ENCODE measurements at places on chromosomes 1 and 21.

GRCh38 chr1:225863167-225863566, 19.0 kb downstream of the TMEM63A start:
- no peak for DNase-seq

GRCh38 chr1:16612332-16613172, 812 bp downstream of the NBPF1 start:
- DNase-seq = peak; percentile 94

DNA sequence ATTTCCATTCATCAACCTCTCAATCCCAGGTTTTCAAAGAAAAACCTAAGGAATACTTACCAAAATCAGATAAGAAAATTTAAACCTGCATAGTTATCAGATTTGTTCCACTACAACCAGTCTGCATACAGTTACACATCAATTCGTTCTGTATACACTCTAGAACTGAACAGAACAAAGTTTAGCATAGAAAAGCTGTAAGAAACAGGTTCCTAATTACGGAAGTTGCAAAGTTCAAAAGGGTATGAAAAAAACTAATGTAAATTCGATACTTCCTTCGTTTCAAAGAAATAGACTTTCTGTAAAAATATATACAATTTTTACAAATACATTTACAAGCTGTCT, 3.1 kb downstream of the MCL1 start:
- DNase-seq = no peak

- DNase-seq = peak; percentile 18
These were observed at the start of gene STUM for GRCh38 chr1:226548256-226549093. Gene STUM (plus strand): TSS chr1:226548764. CDS start chr1:226548905, 141 bp downstream.

DNA sequence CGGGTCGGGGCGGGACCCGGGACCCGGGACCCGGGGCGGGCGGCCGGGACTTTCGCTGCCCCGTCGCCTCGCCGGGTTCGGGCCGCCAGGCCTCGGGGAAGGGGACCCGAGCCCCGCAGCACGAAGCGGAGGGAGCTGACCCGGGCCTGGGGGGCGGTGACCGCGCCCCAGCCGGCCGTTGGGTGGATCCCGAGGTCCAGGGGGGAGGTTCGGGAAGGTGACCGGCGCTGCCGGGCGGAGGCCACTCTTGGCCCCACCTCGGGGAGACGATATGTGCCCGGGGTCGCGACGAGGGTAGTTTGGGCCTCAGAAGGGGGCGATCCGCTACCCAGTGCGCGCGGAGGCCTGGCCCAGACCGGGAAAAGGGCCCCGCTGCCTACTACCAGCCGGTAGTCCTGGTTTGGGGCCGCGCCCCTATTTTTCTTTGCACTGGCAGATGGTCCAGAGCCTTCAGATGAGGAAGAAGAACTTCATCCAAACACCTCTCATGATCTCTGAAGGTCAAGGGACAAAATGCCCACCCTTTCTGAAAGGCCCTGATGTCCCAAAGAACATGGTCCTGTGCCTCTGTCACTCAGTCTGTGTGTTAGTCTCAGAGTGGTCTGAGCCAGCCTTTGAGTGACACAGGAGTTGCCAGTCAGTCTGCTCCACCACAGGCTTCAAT, 766 bp downstream of the AGO4 start:
- DNase-seq = peak; percentile 49

DNA sequence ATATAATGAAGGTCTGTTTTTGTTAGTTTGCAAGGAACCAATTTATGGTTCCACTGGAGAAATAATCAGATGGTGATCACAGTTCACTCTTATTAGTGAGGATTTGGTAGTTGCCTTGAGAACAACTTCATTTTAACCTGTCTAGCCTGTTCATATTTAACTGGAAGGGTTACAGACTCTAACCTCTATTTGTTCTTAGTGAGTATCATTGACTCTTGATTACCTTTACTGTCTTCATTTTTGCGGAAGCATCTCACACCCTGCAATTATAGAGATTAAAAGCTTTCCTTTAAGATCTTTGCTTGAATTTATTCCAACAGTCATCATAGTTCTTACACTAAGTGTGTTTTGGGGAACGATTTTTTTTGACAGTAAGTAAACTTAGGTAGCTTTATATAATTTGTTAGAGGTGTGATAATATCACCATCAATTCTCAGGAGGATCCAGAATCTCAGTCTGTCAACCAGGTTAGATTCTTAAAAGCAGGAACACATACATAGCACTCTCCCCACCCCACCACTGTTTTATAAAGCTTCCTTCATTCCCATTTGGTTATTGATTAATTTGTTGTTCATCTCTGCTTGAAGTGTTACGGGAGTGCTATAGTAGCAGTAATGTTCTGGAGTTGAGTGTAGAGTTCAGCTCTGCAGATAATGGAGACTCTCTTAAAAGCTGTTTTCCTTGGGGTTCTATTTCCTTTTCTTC, 30.1 kb downstream of the B3GALT2 start:
- peak; percentile 40 for DNase-seq

DNA sequence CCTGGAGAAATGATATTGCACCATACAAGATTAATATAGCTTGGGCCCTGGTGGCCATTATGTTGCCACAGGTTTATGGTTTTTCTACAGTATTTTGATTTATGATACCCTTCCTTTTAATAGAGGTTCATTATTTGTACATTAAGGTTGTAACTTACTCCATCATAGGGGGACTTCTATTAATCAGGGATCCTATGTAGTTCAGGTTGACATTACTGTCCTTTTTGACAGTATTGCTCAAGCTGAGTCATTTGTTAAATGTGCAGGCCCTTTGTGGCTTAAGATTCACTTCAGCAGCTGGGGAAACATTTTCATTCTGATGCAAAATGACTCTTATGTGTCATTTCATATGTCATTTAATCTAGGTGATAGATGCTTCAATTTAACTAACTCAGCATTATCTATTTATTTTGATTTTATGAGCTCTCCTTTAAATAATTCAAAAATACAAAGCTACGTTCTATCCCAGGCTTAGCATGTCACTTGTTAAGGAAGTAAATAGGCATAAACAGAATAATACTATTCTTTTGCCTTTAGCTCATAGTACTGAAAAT, 686.9 kb upstream of the NCAM2 start:
- no peak for DNase-seq

DNA sequence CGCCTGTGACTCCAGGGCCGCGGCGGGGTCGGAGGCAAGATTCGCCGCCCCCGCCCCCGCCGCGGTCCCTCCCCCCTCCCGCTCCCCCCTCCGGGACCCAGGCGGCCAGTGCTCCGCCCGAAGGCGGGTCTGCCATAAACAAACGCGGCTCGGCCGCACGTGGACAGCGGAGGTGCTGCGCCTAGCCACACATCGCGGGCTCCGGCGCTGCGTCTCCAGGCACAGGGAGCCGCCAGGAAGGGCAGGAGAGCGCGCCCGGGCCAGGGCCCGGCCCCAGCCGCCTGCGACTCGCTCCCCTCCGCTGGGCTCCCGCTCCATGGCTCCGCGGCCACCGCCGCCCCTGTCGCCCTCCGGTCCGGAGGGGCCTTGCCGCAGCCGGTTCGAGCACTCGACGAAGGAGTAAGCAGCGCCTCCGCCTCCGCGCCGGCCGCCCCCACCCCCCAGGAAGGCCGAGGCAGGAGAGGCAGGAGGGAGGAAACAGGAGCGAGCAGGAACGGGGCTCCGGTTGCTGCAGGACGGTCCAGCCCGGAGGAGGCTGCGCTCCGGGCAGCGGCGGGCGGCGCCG, at the start of gene SIM2:
TSS of gene SIM2 (plus strand) at position 135 of the 565 bp plus-strand sequence. CDS start 632 bp downstream, outside the sequence.
- peak; percentile 86 for DNase-seq

DNA sequence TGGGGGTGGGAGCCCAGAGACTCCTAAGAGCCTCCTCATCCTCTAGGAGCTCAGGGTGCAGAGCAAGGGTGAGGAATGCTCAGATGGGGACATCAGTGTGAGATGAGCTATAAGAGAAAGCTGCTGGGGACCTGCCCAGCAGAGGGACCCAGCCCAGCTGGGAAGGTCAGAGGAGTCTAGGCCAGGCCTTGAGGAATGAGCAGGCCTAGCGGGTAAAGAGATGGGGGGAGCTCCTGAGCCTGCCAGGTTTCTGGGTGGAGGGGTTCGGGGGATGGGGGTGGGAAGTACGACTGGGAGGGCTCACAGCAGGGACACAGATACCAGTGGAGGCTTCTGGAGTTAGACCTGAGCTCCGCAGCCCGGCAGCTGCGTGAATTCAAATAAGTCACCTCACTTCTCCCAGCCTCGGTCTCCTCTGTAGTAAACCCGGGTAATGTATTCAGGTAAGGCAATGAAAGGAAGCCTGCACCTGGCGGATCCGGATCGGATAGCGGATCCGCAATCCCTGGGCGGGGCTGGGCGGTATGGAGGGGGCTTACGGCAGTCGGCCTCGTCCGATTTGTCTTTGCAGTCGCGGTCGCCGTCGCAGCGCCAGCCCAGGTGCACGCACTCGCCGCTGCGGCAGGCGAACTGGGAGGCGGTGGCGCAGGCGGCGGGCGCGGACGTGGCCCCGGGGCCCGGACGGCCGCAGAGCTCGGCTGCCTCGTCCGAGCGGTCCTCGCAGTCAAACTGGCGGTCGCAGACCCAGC, 38.0 kb upstream of the MAGOH start:
- no peak for DNase-seq

- no peak for DNase-seq
These were observed 1.3 kb upstream of the H3-3A start for GRCh38 chr1:226061068-226061840.

DNA sequence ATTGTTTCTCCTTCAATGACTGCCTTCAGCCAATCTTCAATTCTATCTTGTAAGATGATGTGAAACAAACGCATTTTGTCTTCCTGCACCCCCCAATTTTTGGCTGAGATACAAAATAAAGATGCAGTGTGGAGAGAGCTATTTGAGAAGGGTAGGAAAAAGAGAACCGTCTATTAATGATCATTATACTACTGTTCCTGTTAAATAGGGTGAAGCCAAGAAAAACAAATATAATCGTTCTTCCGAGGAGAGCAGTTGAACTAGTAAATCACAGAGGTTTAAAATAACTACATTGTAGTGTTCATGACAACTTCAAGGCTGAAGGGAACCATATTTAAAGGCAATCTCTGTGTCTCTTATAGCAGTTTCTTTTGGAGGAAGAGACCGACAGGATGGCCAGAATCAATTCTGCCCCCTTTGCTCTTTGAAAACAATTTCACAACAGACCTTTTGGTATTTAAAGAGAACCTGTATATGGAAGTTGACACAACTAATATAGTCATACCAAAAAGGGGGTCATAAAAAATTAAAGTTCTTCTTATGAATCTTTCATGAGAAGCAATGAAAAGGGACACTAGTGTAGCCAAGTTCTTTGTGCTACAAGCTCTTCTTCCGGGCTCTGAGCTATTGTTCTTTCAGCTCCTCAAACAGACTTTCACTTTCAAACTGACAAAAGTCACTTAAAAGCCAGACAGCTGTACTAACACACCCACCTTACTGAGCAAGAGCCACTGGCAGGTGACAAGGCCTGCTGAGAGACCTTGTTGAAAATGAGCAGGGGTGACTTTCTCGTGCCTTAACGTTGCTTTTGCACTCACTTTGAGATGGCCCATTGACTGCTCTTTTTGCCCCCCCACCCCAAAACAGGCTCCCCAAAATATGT, 30.9 kb downstream of the PROX1 start:
- no peak for DNase-seq

GRCh38 chr21:25862112-25862511, 127.3 kb downstream of the GABPA start:
- DNase-seq = no peak

DNA sequence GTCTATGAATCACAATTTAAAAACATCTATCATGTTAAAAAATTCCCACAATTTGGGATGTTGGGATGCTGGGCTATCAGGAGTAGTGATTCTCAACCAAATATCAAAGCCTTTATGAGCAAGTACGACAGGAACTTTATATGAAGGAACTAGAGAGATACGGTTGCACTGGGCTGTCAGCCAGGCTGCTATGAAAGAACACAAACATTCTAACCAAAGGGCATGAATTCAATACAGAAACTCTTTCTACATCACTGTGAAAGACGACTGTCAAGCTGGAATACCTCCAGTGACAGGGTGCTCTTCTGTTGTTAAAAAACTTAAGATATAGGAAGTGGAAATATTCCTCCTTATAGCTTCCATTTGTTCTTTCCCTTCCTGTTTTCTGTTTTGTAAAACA, 9.8 kb downstream of the CACNA1E start:
- DNase-seq = no peak

DNA sequence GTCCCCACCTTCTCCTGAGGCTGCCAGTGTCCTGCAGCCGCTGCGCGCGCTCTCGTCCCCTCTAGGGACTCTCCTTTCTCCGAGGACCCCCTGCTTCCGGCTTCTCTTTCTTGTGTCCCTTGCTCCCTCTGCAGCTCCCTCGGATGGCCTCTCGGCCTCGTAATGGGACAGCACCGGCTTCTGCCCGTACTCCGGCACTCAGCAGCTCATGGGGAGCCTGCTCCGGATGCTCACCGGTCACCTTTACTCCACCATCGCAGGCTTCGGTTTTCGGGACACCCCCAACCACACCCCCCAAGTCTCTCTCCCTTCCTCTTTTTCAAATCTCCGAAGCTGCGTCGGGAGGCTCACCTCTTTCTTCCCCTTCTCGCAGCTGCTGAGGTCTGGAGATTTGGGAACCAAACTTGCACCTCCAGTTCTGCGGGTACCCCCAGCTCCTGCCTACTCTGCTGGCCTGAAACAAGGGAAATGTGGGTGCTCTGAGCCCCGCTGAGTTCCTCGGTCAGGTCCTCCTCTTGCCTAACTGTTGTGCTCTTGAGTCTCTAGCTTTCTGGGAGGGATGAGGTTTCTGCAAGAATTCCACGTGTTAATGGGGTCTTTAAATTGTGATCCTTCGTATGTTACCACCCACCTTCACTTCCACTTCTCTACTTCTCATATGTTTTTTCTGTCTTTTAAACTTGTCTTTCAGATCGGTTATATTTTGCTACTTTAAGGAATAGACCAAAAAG, 930 bp downstream of the CDC14A start:
- peak; percentile 28 for DNase-seq

- DNase-seq = peak; percentile 8
These were observed 37.1 kb downstream of the TRAPPC10 start for GRCh38 chr21:44049182-44049581.

DNA sequence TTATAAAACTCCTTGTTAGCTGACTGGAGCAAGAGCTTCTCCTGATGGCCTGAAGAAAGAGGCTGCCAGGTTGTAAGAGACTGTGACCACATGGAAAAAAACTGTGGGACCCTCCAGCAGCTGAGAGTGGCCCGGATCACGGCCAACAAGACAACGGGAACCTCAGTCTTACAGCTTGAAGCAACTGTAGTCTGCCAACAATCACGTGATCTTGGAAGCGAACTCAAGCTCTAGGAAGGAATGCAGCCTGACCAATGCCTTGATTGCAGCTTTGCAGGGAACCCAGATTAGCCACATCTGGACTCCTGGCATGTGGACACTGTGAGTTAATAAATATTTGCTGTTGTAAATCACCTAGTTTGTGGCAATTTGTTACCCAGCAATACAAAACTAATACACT, 442.6 kb upstream of the PRMT6 start:
- no peak for DNase-seq

GRCh38 chr21:46322351-46323226, 1.1 kb downstream of the C21orf58 start:
- peak; percentile 58 for DNase-seq

- no peak for DNase-seq
These were observed 355.6 kb downstream of the USP25 start for GRCh38 chr21:16085421-16085820.

Measured in kidney tubule cell (primary cell).